ENCODE measurements at places on chromosomes 3 and 15. TPM values are rescaled to one million over a fixed set of nuclear protein-coding genes. Genes with fewer than 3 reads are reported as not detected.

DNA sequence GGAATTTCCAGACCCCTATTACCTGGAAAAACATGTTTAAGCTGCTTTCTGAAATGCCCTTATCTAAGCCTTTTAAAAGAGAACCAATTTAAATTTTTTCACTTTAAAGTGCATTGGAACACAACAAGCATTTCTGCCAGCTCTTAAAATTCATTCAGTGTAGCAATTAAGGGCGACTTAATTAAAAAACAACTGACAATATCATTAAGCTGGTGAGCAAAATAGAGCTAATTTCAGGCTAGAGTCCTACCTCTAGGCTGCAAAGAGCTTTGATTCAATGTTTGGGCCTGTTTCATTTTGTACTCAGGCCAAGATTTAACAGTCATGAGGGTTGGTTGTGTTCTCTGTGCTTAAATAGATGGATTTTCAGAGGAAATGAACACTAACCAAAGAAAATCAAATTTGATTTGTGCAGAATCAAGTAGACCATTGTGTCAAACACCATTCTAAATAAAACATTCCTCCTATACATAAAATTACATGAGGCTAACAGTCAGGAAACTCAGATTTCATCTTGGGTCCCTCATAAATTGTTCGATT, 114.6 kb downstream of the TMEM108 start:
- DNase-seq: no peak

TTLL13 gene
- not detected for total RNA-seq

- DNase-seq: peak; percentile 83
These were observed 136.4 kb upstream of the IL12A start for GRCh38 chr3:159852266-159852665.

DNA sequence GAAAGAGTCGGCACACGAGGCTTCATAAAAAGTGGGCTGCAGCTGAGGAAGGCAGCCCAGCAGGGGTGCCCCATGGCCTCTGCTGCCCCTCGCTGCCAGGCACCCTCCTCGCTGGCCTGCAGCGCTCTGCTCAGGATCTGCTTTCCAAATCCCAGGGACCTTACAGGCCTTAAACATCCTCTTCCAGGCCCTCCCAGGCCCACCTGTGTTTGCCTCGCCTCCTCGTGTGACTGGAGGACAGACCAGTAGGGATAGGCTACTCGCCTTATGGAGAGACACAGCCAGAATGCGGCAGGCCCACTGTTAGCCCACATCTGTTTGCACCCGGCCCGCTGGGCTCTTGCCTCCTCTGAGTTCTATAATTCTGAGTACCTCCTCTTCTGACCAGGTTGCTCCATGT, 124.5 kb upstream of the PLXNA1 start:
- no peak for DNase-seq

- no peak for DNase-seq
These were observed 308.9 kb downstream of the EPHB1 start for GRCh38 chr3:135103917-135104316.

- no peak for DNase-seq
These were observed 18.0 kb upstream of the ACAN start for GRCh38 chr15:88785217-88785616.

DNA sequence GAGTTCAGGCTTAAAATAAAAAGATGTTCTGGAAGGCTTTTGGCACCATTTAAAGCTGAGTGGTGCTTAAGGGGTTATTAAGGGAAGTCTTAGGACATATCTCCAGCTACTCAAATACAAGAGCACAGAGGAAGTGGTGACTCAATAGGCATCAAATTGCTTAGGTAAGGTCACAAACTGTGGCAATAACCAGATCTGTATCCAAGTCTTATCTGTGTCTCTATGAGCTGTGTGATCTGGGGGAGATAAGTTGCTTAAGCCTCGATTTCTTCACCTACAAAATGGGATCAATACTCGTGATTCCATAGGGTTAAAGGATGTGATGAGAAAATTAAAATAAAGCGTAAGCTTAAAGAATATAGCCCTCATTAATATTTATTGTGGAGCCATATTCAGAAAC, 7.6 kb downstream of the HDC start:
- DNase-seq: peak; percentile 66

CAND2 gene
- 12.1 TPM for total RNA-seq

IQGAP1 gene
- 160 TPM for total RNA-seq

- peak; percentile 65 for DNase-seq
These were observed 694 bp downstream of the ABTB1 start for GRCh38 chr3:127673191-127674100.

A4GNT gene
- total RNA-seq: not detected

DNA sequence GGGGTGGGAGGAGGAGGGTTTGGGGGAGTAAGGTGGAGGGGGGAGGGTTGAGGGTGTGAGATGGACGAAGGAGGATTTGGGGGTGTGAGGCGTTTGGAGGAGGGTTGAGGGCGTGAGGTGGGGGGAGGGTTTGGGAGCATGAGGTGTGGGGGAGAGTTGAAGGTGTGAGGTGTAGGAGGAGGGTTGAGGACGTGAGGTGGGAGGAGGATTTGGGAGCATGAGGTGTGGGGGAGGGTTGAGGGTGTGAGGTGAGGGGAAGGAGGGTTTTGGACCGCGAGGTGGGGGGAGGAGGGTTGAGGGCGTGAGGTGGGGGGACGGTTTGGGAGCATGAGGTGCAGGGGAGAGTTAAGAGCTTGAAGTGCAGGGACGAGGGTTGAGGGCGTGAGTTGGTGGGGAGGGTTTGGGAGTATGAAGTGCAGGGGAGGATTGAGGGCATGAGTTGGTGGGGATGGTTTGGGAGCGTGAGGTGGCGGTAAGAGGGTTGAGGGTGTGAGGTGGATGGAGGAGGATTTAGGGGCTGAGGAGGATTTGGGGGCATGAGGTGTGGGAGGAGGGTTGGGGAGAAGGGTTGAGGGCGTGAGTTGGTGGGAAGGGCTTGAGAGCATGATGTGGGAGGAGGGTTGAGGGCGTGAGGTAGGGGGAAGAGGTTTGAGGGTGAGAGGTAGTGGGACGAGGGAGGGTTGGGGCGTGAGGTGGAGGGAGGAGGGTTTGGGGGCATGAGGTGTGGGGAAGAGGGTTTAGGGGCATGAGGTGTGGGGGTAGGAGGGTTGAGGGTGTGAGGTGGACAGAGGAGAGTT, 1.2 kb downstream of the MLF1 start:
- no peak for DNase-seq

FRMD5 gene
- 4.3 TPM for total RNA-seq

- DNase-seq: peak; percentile 61
These were observed 7.5 kb upstream of the PHLDB2 start for GRCh38 chr3:111851511-111851954.

GRCh38 chr15:36365963-36366362, 213.5 kb upstream of the CDIN1 start:
- DNase-seq: no peak

VIPR1 gene
- total RNA-seq: not detected

GRCh38 chr3:100020876-100021644, 93.2 kb downstream of the FILIP1L start:
- DNase-seq: peak; percentile 53

- no peak for DNase-seq
These were observed 327.8 kb upstream of the C2CD4B start for GRCh38 chr15:62492900-62493299.

GRCh38 chr3:10350324-10350985, 29.5 kb upstream of the SEC13 start:
- no peak for DNase-seq

DNA sequence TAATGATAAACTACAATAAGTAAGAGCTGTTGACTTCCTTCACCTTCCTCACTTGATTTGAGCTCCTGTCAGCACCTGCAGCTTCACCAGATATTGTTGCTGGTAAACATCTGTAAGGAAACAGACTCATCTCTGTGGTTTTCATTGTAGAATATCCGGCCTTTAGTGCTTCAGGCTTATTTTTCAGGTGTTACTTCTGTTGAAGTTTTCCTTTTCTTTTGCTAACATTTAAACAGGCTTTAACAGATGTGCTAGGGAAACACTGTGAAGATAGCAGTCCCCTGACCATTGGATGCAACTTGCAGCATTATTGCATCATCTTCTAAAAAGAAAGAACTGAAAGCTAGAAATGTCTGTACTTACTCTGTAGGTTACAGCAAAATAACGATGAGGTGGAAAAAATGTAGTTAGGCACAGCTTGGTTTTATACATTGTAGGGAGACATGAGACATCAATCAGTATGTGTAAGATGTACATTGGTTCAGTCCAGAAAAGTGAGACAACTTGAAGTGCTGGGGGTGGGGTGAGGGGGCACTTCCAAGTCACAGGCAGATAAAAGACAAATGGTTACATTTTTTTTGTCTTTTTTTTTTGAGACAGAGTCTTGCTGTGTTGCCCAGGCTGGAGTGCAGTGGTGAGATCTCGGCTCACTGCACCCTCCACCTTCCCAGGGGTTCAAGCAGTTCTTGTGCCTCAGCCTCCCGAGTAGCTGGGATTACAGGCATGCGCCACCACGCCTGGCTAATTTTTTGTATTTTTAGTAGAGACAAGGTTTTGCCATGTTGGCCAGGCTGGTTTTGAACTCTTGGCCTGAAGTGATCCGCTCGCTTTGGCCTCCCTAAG, 10.2 kb downstream of the EDEM1 start:
- peak; percentile 86 for DNase-seq

DNA sequence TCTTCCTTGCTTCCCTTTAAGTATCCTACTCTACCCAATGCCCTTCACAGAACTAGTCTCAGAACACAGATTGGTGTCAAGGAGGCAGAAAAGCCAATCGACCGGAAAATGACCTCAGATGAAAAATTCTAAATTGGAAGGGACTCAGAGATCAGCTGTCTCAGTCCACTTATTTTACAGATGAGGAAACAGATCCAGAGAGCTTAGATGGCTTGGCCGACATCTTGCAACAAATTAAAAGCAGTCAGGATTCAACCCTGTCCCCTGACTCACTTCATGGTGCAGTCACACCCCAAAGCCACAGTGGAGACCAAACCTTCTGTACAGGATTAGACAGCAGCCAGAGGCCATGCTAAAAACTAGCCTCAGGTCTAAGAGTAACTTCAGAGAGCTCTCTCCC, 169.3 kb upstream of the BHLHE40 start:
- DNase-seq: no peak

All from fibroblast of lung (primary cell).